ENCODE measurements at places on chromosomes 4 and X. TPM values are rescaled to one million over a fixed set of nuclear protein-coding genes. Genes with fewer than 3 reads are reported as not detected.

FAM47E gene
- not detected for total RNA-seq

UGT8 gene
- not detected for total RNA-seq

SSX2B gene
- total RNA-seq: not detected

METAP1 gene
- 55.7 TPM for total RNA-seq

MUC7 gene
- not detected for total RNA-seq

STARD8 gene
- total RNA-seq: 2.8 TPM

TAF7L gene
- 0.09 TPM for total RNA-seq

CHRDL1 gene
- total RNA-seq: not detected

CT45A3 gene
- total RNA-seq: not detected

STK32B gene
- not detected for total RNA-seq

GYG2 gene
- total RNA-seq: not detected

MSL3 gene
- total RNA-seq: 40.9 TPM

TRIM61 gene
- total RNA-seq: 3.6 TPM

FABP2 gene
- not detected for total RNA-seq

GAGE1 gene
- total RNA-seq: not detected

GATA1 gene
- not detected for total RNA-seq

KLKB1 gene
- total RNA-seq: 0.36 TPM

DCAF4L1 gene
- total RNA-seq: 0.32 TPM

SHROOM3 gene
- not detected for total RNA-seq

ARMCX6 gene
- total RNA-seq: 43.4 TPM

ZNF595 gene
- total RNA-seq: 5.0 TPM

CETN2 gene
- 9.5 TPM for total RNA-seq

CD40LG gene
- total RNA-seq: 157 TPM

ASB5 gene
- total RNA-seq: not detected

PLS3 gene
- 2.0 TPM for total RNA-seq

PCDH7 gene
- total RNA-seq: not detected

DGAT2L6 gene
- total RNA-seq: not detected

FGF13 gene
- not detected for total RNA-seq

UGT2B11 gene
- not detected for total RNA-seq

CCDC160 gene
- total RNA-seq: not detected

LANCL3 gene
- 0.34 TPM for total RNA-seq

SOWAHD gene
- total RNA-seq: 2.2 TPM

KCNE5 gene
- 0.32 TPM for total RNA-seq

XAGE1A gene
- not detected for total RNA-seq

HSFX3 gene
- total RNA-seq: not detected

LRCH2 gene
- not detected for total RNA-seq

ZFP42 gene
- total RNA-seq: not detected

WNK3 gene
- total RNA-seq: not detected

ARSD gene
- total RNA-seq: 4.1 TPM

MAML3 gene
- total RNA-seq: 4.3 TPM

PF4V1 gene
- total RNA-seq: not detected

RBMXL3 gene
- not detected for total RNA-seq

RGN gene
- not detected for total RNA-seq

FOXR2 gene
- not detected for total RNA-seq

PAGE1 gene
- total RNA-seq: not detected

FGF5 gene
- total RNA-seq: not detected

PHF8 gene
- total RNA-seq: 38.8 TPM

MAGEB3 gene
- not detected for total RNA-seq

ATOH1 gene
- total RNA-seq: not detected

PAGE4 gene
- total RNA-seq: not detected

GNRHR gene
- total RNA-seq: not detected

AFM gene
- total RNA-seq: not detected

YY2 gene
- 2.1 TPM for total RNA-seq

ZBTB49 gene
- 9.4 TPM for total RNA-seq
